ENCODE measurements at places on chromosomes 11 and 22.

- DNase-seq: no peak
Observed at GRCh38 chr11:2267851-2268728, 2.3 kb downstream of the ASCL2 start.

GRCh38 chr11:35007277-35007676, 90.9 kb downstream of the PDHX start:
- DNase-seq: no peak

DNA sequence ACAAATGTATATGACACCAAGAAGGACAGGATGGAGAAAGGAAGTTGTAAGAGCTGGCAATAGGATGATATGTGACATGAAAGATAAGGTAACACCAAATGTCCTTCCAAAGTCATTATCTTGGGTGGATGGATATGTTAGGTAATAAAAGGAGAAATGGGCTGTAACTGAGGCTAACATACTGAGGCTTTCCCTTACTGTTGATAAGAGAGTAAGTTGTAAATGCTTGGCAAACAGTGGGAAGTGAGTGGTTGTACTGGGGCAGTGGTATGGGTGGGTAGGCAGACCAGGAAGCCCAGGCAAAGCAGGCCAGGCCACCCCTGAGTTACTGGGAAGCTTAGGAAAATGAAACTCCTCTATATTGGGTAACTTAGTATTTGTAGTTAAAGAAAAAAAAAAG, 73.7 kb downstream of the ARHGAP42 start:
- no peak for DNase-seq

DNA sequence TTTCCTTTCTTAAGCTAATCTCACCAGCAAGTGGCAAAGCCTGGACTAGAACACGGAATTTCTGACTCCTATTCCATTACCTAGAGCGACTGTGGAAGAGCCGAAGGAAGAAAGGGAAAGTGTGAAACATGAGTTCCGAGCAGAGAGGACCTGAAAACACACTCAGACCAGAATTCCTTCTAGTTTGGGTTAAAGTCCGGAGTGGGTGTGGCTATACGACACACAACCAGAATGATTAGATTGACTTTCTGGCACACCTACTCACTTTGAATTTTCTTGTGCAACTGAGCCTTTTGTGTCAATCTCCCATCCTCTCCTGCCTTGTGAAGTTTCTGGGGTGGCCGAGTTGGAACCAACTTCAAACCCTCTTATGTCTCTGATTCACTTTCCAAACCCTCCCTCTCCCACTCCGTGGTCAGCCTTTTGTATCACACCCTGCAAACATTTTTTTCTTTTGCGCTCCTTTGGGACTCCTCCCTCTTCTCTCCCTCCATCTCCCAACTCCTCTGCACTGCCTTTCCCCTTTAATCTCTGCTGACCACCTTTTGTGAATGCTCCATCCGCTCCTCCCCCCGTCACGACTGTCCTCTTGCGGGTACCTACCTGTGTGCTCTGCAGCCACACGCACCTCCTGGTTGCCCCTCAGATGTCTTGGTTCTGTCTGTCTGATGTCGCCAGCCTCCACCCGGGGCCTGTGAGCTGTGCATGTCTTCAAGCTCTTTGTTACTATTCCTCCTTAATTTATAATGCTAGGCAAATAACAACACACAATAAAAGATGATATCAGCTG, 86.3 kb upstream of the BLID start:
- DNase-seq: no peak

- DNase-seq: no peak
Observed at GRCh38 chr22:46234969-46235368, 15.1 kb downstream of the CDPF1 start.

DNA sequence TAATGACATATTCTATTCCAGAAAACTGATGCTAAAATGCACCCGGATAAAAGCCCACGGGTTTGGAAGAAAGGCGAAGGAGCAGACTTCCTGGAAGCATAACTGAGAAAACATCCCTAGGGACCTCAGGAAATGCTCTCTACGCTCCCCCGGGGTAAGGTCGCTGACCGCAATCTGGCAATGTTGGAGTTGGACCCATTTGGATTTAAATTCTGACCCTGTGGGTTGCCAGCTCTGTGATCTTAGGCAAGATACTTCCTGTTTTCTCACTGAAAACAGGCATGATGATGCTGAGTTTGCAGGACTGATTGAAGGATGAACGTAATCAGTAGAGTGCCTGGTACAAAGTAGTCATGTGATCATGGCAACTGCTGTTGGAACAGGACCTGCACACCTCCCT, 1054.0 kb downstream of the NTM start:
- no peak for DNase-seq

- no peak for DNase-seq
Observed at GRCh38 chr11:103112364-103112763, 3.1 kb downstream of the DYNC2H1 start.

DNA sequence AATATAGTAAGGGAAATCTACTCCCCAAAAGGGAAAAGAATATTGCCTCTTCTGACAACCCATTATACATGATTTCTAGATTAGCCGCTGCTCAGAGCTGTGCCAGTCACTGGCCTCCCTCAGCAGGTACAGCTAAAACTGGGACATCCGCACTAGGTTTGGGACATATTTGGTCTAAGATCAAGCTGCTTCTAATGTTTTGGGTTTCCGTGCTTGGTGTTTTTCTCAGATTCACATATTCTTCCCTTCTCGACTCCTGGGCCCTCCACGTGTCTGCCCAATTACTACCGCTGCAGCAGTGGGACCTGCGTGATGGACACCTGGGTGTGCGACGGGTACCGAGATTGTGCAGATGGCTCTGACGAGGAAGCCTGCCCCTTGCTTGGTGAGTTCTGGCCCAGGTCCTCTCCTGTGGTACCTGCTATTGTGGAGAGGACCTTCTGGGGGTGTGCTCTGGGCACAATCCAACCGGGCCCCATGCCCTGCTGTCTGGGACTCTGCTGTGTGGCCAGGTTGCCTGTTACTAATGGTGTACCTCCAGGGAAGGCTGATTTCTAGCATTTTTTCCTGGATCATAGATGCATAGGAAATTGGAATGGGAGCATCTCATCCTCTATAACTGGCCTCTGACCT, 138.1 kb upstream of the SORL1-AS1 start:
- no peak for DNase-seq

DNA sequence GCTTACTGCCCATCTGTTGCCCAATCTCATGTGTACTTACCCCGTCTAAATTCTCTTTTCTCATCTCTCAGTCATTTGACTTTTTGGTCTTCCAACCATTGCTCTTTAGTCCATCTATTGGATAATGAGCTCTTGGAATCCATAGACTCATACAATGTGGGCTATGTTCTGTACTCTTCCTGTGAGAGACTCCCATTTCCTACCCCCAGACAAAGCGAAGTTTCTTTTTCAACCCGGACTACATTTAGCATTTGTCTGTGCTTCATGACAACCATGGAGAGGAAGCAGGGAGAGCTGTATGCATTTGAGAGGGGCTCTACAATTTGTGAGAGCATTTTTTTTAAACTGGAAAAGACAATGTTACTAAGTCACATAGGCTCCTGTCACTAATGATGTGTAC, 4.0 kb upstream of the ARHGAP42 start:
- no peak for DNase-seq
